ENCODE measurements at places on chromosomes 3 and 15.

GRCh38 chr15:45648521-45649200, 13.8 kb downstream of the SQOR start:
- DNase-seq, result no peak

- no peak for DNase-seq
These were observed 4.6 kb downstream of the SNAP23 start for GRCh38 chr15:42499858-42500609.

GRCh38 chr15:74992619-74993018, 2.7 kb upstream of the SCAMP5 start:
- DNase-seq, result no peak

- peak; percentile 27 for DNase-seq
These were observed 189.2 kb downstream of the CADM2 start for GRCh38 chr3:85148036-85148435.

- DNase-seq, result no peak
These were observed 72.3 kb upstream of the ST3GAL6 start for GRCh38 chr3:98690876-98691275.

- DNase-seq, result no peak
These were observed 190.0 kb downstream of the PLCH1 start for GRCh38 chr3:155554777-155555451.

DNA sequence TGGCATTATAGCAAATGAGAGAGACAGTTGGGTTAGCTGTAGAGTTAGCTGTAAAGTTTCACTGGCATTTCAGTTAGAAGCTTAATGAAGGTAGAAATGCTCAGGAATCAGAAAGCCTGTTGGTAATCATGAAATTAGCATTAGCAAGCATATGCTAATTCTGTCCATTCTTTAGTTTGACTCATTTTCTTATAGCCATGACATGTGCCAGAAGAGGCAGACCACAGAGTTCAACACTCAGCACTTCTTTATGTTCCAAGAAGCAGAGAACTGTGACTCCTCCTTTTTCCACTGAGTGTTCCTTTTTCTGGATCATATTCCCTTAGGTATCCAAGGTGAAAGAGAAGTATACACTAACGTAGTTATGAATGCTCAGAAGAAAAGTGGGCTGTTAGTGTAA, 276.2 kb upstream of the SGO1 start:
- no peak for DNase-seq

- DNase-seq, result no peak
These were observed 389.6 kb downstream of the MFSD1 start for GRCh38 chr3:159191447-159191846.

- DNase-seq, result no peak
These were observed 96.0 kb upstream of the PHLDB2 start for GRCh38 chr3:111763001-111763471.

DNA sequence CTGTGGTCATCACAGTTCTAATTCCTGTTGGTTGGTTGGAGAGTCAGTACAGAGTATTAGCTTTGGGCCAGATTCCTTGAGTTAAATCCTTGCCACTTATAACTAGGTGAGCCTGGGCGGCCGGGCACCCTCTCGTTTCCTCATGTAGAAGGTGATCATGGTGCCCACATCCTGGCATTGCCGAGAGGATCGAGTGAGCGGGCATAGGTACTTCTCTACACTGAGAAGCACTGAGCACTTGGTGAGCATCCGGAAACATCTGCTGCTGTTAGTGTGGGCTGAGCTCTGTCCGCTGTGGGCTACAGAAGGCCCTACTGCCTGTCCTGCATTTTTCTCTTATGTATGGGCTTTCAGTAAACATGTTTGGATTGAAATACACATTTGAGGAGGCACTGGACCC, 96.2 kb downstream of the CACNA1D start:
- no peak for DNase-seq

GRCh38 chr15:41790169-41790568, 15.9 kb downstream of the MAPKBP1 start:
- no peak for DNase-seq

DNA sequence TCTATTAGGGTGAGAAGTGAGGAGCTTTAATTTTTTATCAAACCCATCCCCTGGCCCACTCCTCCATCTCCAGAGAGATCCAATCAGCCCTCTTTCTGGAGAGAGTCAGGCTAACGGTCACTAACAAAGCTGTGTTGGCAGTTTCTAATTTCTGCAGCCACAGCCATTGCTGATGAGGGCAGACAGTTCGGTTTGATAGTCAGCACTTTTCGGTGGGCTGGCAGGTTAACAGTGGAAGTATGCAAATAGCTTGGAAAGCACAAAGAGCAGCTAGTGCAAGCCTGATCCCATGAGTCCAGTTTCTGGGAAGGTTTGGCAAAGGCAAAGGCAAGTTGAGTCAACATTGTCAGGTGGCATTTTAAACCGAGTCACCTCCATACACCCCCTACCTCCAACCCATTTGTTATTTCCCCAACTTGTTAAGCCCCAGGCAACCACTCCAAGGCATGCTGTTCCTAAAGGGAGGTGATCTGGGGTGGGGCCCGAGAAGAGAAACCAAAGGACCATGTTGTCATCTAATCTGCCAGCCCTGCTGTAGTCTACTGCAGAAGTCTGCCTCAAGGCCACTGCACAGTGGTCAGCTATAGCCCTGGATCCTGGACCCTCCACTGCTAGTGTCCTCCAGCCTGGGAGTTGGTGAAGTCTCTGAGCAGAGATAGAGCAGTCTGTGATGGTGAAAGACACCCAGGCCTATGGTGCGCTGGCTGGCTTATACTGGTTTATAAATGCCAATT, 1.7 kb downstream of the CCR1 start:
- DNase-seq, result no peak

DNA sequence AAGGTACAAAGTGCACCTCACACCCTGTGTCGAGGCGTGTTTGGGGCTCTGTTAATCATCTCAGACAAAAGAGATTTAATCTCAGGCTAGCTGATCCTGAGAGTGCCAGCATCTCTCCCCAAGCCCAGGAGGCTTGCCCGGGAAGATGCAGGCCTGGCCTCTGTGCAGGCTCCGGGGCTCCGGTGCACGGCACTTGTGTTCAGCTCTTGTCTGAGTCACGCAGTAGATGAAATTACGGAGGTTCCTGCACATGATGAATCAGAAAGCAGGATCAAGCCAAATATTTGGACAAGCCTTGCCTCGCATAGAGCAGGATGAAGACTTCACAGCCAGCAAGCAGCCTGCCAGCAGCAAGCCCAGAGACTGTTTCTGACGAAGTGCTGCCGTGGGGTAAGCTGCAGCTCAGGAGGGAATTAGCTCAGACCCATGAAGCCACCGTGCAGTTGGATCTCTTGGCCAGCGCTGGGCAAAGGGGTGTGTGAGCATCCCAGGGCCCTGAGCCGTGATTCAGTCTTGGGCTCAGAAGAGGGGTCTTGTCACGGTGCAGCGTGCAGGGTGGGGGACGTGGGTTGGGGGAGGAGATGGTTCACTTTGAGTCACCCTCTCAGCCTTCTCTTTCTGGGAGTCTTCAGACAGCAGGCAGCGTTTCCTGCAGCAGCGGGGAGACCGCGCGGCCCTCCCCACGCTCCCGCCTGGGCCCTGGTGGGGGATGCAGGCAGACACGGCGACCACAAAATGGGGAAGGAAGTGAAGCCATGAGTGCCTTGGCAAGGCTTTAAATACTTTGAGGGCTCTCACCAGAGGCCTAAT, 89.2 kb upstream of the MEF2A start:
- DNase-seq, result peak; percentile 22

DNA sequence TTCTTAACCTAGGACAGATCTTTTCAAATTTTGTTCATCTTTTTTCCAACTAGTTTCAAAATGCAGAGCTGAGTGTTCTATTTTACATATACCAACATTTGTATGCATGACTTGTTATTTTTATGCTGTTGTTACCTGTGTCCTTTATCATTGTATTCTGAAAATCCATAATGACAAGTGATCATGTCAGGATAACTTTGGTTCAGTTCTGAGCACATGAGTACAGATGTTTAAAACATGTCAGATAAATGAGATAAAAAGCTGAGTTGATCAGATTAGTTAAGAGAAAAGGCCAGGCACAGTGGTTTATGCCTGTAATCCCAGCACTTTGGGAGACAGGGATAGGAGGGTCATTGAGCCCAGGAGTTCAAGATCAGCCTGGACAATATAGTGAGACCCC, 204.9 kb downstream of the SSR3 start:
- no peak for DNase-seq

GRCh38 chr3:54681706-54682105, 246.2 kb downstream of the LRTM1 start:
- DNase-seq, result no peak

GRCh38 chr15:73317651-73318462, 50.9 kb downstream of the HCN4 start:
- DNase-seq, result no peak

GRCh38 chr15:89514596-89515406, 18.4 kb upstream of the RHCG start:
- no peak for DNase-seq

GRCh38 chr3:150144191-150144708, 173.6 kb upstream of the PFN2 start:
- DNase-seq, result no peak

DNA sequence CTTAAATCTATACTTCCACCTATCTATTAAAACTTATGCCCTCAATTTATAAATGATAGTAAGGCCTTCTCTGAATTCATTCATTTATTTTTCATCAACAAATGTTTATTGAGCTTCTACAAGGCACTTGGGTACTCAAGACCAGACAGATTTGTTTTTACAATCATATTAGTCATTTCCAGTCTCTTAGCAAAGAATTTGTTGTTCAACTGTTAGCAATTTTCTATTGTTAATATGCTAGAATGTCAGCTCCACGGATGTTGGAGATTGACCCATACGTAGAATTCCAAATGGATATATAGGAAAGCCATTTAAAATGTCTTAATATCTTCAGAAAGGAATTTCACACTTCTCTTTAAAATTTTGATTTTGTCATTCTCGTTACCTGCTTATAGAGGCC, 36.7 kb downstream of the ZBTB38 start:
- no peak for DNase-seq

DNA sequence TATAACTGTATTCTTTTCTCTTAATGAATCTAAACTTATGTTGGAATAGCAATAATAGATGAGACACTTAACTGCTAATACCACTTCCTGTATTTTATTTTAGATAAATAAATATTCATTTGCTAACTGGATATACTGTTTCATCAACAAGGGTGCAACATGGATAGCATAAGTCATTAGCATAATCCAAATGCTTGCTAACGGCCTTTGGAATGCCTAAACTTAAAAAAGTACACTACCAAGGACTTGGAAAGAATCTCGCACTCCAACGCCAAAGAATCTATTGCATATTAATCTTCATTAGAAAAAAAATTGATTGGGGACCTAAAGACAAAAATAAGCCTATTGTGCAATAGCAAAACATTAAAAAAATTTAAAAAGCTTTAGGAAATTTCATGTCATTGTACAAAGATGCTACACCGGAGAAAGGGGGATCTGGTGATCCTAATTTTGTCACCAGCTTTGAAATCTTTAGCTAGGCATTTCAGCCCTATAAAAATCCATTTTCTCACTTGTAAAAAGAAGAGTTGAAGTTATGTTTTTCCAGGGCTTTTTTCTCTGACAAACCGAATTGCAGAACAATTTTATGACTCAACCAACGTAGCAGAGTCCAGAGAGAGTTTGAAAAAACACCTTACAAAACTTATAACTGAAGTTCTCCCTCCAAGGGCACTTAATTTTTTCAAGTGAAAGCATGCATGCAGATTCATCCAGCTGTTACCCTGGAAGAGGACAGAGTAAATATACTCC, 4.1 kb downstream of the VGLL3 start:
- DNase-seq, result no peak

DNA sequence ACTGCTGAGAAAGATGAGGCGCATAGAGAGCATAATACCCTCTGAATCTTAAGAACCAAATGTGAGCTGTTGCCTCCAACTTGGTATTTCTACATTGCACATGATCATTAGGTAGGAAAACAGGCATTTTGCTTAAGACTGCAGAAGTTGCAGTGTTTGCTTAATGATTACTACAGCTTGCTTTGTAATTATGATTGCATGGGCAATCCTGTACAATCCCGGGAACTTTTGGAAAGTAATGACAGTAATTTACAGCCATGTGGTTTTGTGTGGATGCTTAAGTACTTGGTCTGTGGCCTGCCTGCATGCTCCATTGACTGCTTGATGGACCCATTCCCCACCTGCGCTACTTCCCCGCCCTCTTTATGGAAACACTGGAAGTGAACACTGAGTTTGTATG, 301.1 kb downstream of the DIPK2A start:
- DNase-seq, result no peak

DNA sequence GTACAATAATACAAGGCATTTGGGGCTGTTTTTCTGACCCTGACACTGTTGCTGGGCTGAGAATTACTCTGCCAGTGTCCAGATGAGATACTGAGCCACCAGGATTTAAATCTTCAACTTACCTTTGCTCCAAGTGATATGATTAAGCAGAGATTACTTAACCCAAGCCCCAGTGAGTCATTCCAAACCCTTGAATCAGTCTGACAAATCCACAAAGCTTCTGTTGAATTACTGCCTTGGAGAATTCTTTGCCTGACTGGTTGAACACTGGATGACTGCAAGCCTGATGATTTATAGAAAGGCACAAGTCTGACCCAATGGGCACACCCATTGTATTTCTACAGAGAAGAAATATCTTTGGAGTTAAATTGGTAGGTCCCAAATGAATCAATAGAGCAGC, 88.2 kb upstream of the TSC22D2 start:
- DNase-seq, result no peak

- no peak for DNase-seq
These were observed 244.2 kb downstream of the LSAMP start for GRCh38 chr3:116200956-116201690.

- no peak for DNase-seq
These were observed 10.3 kb downstream of the MYL3 start for GRCh38 chr3:46852839-46853355.

DNA sequence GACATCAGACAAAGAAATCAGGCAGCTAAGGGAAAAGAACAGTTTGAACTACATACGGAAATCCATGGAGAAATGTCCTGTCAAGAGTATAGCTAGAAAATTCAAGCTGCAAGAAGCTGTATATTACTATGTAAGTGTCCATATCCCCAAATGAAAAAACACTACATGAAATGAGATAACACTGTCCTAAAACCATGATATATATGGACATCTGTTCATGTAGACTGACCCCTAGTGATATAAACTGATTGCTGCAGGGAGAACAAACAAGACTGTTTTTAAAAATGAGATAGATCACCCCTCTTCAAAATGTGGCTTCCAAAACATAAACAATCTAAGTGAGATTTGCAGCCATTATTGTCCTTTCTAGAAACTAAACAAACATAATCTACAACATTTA, 985.6 kb downstream of the EPHA3 start:
- DNase-seq, result peak; percentile 22

DNA sequence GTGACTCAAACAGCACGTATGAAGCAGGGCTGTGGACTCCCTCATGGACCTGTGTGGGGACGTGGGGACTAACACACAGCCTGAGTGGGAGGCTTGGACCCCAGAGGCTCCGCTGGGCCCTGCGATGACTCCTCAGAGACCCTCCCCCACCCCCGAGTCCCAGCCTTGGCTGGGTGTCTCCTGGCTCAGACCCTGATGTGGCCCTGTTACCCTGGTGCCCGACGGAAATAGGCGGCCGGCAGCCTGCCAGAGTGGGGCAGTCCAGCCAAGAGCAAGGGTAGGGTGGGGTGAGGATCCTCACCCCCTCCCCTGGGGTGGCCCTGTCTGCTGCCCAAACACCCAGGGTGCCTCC, 15.3 kb downstream of the TNK2 start:
- no peak for DNase-seq

Measured in D341Med (cell line).